SJSA1 (cell line): ENCODE measurements at places on chromosomes 6 and 20. TPM values are rescaled to one million over a fixed set of nuclear protein-coding genes. Genes with fewer than 3 reads are reported as not detected.

- 0 out of 2 replicates have a peak, but pooled peaks cover 9% of the 10 kb centered on the region for H3K27me3 ChIP-seq
- no peak overlapping the region for H3K27ac ChIP-seq
- H3K4me3 ChIP-seq: no peak overlapping the region
- no peak for DNase-seq
These were observed 4.0 kb downstream of the TMEM200A start for GRCh38 chr6:130369831-130370230.

DNA sequence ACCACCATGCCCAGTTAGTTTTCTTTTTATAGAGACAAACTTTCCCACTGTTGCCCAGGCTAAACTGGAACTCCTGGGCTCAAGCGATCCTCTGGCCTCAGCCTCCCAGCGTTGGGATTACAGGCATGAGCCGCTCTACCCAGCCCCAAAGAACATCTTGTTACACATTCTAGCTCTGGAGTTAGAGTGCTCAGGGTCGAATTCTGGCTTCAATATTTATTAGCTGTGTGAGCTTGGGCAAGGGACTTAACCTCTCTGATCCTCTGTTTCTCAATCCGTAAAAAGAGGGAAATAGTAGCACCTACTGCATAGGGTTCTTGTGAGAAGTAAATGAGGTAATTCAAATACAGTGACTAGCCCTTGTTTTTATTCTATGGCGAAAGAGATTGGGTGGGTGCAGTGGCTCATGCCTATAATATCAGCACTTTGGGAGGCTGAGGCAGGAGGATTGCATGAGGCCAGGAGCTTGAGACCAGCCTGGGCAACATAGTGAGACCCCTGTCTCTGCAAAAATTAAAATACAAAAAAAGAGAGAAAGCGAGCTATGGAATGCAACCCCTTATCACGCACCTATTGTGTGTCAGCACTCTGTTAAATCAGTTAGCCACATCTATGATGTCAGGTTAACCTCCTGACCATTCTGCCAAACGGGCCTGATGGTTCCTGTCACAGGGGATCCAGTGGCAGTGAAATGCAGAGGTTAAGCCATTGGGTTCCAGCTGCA is 19.7 kb downstream of the BCAS4 start:
- H3K4me1 ChIP-seq: peaks cover 13% of the 10 kb centered on the region
- H3K4me3 ChIP-seq: no peak overlapping the region
- DNase-seq: no peak
- no peak overlapping the region for H3K27ac ChIP-seq
- H3K36me3 ChIP-seq: no peaks in the 10 kb centered on the region

DNA sequence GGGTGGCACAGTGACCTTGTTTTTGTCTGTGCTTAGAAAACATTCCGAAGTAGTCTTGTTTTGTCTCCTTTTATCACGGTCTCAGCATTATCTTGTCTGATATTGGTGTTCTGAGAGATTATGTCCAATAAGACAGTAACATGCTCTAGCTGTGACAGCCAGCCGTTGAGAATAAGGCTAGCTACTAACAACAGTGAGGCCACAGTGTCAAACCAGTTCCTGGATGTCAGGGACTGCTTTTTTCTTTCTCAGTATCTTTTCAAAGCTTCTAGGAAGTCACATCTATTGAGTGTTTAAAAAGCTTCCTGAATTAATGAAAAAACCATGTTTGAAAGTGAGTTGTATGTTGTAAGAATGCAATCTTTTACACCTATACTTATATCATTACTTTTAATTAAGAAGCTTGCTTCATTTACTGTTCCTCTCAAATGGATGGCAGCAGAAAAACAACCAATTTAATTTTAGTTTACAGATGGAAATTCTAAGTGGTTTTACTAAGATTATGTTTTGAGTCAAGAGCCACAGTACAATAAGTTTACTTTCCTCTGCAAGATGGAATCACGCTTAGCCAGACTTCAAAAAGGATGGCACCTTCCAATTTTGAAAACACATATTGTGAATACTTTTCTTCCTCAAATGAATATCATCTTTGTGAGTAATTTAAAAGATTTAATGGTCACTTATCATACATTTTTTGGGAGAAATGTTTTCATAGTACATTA is 53.1 kb downstream of the MAP3K7 start:
- H3K36me3 ChIP-seq: peaks cover 38% of the 10 kb centered on the region
- no peak overlapping the region for H3K4me3 ChIP-seq
- no peaks in the 10 kb centered on the region for H3K27me3 ChIP-seq
- H3K27ac ChIP-seq: no peak overlapping the region
- no peaks in the 10 kb centered on the region for H3K4me1 ChIP-seq

LINC00237 gene
- total RNA-seq: not detected in 2 replicates

PSMB9 gene
- 66.0 and 91.8 TPM in 2 replicates for total RNA-seq

HLA-DRA gene
- total RNA-seq: not detected in 2 replicates

TSPO2 gene
- not detected in 2 replicates for total RNA-seq

ASIP gene
- not detected in 2 replicates for total RNA-seq

NKAIN4 gene
- not detected in 2 replicates for total RNA-seq

MAP7 gene
- total RNA-seq: 0.11 TPM in 1 of 2 replicates, not detected in the other
